ENCODE measurements at places on chromosomes 2 and 18. TPM values are rescaled to one million over a fixed set of nuclear protein-coding genes. Genes with fewer than 3 reads are reported as not detected.
A peak's percentile ranks its signal among the peaks of the same experiment; 100 is the strongest.

Gene STK39
- total RNA-seq: 20.2 TPM

GRCh38 chr2:97868986-97869721, 126.6 kb downstream of the TMEM131 start:
- peak; percentile 78 for DNase-seq

GRCh38 chr2:49240608-49241007, 86.3 kb upstream of the FSHR start:
- no peak for DNase-seq

Gene FAM124B
- 3.3 TPM for total RNA-seq

GRCh38 chr2:221235941-221236340, 336.2 kb downstream of the EPHA4 start:
- DNase-seq: no peak

DNA sequence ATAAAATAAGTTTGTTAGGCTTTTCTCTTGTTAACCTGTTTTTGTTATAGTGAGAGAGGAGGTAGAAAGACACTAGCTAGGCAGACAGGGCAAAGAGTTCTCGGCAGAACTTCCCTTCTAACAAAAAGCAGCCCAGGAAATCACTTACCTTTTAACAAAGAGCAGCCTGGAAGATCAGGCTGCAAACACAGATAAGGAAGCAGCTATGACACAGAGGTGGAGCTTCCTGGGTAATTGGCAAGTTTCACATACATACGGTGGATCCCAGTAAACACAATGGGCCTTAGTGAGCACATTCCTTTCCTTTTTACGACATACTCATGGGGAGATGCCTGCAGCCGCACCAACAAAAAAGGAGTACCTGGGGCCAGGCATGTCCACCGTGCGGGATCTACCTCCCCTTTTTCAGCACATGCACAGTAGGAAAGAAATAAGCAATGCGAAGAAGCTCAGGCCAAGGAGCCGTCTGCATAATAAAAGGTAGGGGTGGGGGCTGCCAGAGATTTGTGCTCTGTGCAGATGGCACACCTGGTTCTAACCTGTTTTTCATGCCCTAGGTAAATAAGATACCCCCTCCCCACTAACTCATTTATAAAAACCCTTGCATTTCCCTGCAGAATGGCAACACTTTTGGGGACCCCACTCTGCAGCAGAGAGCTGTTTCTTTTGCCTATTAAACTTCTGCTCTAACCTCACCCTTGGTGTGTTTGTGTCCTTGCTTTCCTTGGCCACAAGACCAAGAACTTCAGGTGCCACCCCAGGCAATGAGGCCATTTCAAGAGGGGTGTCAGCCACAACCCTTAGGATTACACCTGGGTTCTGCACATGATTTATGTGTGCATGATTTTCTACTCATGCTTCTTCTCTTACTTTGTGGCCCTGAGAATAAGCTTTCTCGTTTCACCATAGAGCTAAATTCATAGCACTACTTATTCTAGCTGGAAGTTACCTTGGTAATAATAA, 26.5 kb downstream of the MDH1 start:
- DNase-seq: no peak

GRCh38 chr2:236676136-236676873, 106.7 kb downstream of the ACKR3 start:
- no peak for DNase-seq

- DNase-seq: no peak
Measured at GRCh38 chr2:20093263-20094141, 42.1 kb upstream of the LAPTM4A start.

Gene CNTNAP5
- not detected for total RNA-seq

- no peak for DNase-seq
Measured at GRCh38 chr18:67705748-67706147, 189.2 kb upstream of the DSEL start.

DNA sequence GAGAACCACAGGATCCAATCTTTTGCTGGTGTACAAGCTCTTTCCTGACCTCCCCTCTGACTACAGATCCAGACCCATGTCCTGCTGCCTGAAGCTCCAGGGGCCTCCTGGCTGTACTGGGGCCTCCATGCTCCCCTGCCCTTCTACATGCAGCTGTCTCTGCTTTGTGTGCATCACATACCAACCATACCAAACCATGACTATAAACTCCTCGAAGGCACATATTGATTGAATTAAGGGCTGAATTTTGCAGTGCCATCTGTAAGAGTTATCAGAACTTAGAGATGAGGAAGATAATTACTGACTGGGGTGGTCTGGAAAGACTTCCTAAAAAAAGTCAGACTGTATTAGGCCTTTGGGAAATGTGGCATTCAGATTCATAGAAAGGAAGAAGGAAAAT, 139.9 kb upstream of the CXCR4 start:
- no peak for DNase-seq

Gene REG3G
- not detected for total RNA-seq

DNA sequence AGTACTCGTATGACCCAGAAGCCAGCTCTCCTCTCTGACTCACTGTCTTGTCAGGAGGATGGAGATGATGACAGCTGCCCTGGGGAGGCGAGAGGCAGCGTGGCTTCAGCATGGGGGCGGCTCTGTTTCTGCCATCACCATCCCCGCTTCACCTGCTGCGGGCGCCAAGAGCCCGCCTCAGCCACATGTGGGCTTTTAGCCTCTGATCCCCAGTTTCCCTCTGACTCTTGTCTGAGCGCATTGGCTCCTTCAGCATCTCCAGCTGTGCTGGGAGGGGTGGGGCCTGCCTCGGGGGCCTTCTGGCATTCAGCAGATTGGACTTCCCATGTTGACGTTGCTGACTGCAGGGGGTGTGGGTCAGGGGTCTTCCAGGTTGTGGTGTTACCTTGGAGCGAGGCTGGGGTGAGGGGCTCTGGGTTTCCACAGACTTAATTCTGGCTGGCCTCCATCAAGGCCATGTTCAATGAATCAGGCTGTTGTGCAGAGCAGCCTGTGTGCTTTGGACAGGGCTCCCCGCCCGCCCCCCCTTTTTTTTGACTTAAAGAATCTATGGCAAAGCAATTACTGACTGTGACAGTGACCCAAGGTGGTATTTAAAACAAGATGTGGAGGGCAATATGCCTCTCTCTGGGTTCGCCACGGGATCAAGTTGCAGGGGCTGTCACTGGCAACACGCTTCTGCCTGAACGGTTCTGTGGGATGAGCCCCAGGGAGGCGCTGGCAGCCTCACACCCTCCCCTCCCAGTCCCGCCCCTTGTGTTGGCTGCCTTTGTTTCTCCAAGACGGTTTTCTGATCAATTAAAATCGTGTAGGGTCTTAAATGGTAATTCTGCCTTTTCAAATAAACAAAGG, 228.3 kb downstream of the LDLRAD4 start:
- DNase-seq: no peak

GRCh38 chr2:12970861-12971260, 254.1 kb downstream of the TRIB2 start:
- no peak for DNase-seq

DNA sequence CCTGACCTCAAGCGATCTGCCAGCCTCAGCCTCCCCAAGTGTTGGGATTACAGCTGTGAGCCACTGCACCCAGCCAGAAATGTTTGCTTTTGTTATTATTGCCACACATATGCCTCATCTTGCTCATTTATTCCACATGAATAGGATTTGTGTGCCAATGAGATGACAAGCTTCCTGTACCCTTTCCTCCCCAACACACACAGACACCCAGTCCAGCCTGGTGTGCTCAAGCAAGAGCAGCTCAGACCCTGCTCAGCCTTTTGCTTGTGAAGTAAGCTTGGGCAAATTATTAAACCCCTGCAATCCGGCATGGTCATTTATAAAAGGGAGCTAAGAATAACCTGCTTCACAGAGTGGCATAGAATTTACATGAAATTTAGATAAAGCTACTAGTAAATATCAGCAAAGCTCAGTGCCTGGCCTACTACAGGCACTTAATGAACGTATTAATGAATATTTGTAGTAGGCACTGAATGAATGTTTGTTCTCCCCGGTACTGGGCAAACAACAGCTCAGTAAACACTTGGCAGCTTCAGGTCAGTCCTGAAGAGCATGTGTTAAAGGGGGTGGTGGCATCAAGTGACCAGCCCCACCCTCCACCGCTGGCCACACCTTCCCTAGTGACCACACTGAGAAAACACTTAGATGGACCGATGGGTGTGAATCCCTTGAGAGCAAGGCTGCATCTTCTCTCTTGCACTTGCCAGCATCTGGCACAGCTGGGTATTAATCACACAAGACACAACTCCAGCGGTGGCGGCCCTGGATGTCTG, 280.2 kb downstream of the SRBD1 start:
- DNase-seq: no peak

Measured in posterior vena cava (tissue), 2 donors.